SJSA1 (cell line): ENCODE measurements at places on chromosomes 13 and 19.

- DNase-seq: no peak
Observed at GRCh38 chr19:1980091-1980808, 35.3 kb downstream of the BTBD2 start.

DNA sequence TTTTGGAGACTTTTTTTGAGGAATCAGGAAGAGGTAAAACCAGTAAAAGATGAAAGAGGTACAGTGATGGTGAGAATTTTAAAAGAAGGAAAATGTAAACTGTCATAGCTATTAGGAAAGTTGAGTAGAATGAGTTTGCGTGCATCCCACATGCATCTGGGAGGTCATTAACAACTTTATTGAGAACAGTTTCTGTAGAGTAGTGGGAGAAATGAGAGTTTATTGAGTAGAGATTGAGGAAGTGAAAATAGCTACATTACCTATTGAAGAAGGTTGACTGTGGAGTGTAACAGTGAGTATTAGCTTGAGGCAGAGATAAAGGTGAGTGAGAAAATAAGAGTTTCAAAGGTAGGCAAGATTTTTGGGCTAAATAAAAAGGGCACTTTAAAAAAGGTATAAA is 38.7 kb downstream of the BRCA2 start:
- DNase-seq: no peak

DNA sequence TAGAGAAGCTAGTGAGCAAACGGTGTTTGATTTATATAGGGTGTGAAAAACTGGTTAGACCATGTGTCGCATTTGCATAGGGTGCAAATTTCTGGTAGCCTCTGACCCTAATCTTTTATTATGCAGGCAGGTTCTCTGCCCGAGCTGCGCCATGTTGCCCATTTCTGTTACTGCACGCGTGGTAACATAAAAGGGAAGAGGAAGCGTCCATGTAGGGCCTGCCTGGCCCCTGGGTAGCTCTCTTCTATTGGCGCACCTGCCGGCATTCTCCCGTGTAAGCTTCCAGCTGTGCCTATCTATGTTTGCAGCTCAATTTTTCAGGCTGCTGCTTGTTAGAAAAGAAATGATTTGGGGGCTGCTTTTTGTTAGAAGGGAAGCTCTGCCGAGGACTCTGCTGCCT is 14.0 kb upstream of the CD70 start:
- DNase-seq: no peak

DNA sequence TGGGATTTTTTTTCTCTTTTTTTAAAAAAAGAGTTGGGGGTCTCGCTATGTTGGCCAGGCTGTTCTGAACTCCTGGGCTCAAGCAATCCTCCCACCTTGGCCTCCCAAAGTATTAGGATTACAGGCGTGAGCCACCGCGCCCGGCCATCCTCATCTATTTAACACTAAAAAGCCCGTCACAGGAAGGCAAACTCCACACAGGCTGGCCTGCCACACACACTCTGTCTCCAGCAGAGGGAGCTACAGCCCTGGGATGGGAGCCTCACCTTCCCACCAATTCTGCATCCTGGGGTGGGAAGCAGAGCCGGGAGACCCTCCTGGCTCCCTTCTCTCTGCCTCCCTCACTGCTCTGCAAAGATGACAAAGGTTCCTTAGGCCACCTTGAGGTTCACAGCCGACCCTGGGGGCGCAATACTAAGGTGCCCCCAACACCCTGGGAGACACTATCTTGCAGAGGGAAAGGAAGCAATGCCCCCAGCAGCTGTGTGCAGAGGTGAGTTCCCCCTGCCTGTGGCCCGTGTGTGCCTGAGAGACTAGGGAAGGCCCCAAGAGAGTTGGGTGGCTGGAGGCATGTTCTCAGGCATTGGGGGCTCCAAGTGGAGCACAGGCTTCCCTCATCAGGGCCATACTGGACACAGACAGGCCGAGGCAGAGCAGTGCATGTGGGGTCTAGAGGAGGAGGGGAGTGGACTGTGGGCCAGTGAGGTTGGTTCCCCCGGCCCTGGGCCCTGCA is 27.4 kb upstream of the TIMM44 start:
- peak; percentile 21 for DNase-seq

- DNase-seq: peak; percentile 80
Observed at GRCh38 chr19:55283548-55284377, at the start of gene BRSK1. Gene BRSK1 (plus strand): TSS chr19:55283997. CDS start chr19:55284443, 446 bp downstream.
